Activated T-cell treated with anti-CD3 and anti-CD28 coated beads for 4 hours (primary cell): ENCODE measurements at places on chromosomes 6 and 20.

- DNase-seq: no peak
Measured at GRCh38 chr20:56859801-56860261, 230.7 kb downstream of the TFAP2C start.

DNA sequence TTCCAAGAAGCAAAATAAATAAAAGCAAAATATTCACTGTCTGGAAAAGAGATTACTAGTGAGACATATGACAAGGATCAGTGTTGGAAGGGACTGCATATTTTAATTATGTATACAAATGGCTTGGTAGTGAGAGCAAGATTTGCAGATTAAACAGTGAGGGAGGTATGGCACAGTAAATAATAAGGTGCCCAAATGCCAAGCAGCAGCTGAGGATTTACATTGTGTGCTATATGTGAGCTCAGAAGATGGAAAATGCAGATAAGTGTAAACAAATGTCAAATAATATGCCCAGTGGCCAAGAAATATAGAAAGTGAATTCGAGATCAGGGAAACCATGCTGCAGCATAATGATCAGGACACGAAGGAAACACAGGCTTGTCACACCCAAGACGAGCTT, 173.8 kb upstream of the NRSN1 start:
- DNase-seq: no peak

- DNase-seq: no peak
Measured at GRCh38 chr6:151387175-151387970, 4.0 kb downstream of the ZBTB2 start.

DNA sequence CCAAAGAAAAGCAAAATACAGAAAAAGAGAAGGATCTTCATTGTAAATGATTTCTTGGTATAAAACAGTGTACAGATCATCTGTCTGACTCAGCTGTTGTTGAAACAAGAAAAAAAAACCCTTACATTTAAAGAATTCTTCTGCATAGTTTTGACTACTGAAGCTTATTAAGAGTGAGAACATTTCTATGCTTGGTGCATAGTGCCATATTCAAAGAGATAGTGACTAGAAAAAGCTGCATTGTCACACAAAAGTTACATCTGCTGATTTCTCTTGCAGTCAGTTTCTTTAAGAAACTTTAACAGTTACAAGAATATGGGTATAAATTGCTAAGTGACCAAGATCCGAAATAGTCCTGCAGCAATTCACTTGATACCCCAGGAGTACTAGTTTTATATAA, at the start of gene DEFB112:
TSS of gene DEFB112 (minus strand) at position 101 of the 400 bp plus-strand sequence. CDS start at position 41, 60 bp downstream.
- no peak for DNase-seq

DNA sequence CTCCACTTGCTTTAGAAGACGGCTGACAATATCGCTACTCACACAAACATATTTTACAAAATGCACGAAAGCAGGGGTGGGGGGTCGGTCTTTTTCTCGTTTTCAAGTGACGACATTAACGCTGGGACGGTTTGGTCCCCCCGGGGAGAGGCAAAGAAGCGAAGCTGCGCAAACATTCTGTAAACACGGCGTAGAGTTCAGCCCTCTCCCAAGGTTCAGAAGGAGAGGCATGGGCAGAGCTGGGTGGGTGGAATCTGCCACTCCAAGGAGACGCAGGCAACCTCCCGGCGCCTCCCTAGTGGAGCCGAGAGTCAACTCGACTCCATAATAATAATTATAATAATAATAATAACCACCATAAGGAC, 2.4 kb downstream of the NKX2-2 start:
- DNase-seq: no peak

DNA sequence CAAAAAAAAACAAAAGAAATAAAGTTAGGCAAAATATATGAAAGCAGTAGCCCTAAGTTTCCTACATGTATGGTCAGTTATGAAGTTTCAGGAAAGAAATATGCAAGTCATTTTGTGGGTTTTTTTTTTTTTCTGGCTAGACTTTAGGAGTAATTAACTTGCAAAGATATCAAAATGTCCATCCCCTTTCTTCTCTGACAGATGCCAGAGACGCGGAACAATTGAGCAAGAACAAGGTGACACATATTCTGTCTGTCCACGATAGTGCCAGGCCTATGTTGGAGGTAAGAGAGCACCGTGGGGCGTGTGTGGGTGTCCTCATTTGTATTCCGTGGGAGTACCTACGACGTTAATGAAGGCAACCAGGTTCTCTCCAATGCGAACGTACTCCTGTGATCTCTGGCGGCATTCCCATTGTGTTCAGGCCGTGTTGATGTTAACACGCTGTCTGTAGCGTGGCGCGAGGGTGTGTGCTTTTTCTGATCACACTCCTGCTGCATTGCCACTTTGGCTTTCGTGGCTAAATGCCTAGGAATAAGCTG, 19.5 kb downstream of the DUSP22 start:
- DNase-seq: peak; percentile 9

GRCh38 chr20:37439223-37439933, 81.7 kb upstream of the NNAT start:
- no peak for DNase-seq
